Nucleus accumbens (tissue), 56 donors: ENCODE measurements at places on chromosomes 16 and 17.

- DNase-seq: peak; percentile 73
Measured at GRCh38 chr16:75491876-75492275, 3.4 kb downstream of the CHST6 start.

GRCh38 chr17:61862105-61862574, 1.2 kb downstream of the BRIP1 start:
- DNase-seq: no peak

DNA sequence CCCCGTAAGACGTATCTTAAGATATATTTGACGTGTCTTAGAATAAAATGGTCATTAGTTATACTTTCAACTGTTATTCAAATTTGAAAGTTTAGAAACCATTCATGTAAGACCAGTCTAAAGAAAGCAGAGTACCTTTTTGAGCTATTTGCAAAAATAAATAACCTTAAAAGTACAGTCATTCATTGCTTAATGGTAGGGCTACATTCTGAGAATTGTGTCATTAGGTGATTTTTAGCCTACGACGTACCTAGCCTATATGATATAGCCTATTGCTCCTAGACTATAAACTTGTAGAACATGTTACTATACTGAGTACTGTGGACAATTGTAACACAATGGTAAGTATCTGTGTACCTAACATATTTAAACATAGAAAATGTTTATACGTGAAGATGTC, 139.2 kb downstream of the PHKB start:
- no peak for DNase-seq

- no peak for DNase-seq
Measured at GRCh38 chr17:61088556-61088955, 311.1 kb upstream of the TBX2 start.

DNA sequence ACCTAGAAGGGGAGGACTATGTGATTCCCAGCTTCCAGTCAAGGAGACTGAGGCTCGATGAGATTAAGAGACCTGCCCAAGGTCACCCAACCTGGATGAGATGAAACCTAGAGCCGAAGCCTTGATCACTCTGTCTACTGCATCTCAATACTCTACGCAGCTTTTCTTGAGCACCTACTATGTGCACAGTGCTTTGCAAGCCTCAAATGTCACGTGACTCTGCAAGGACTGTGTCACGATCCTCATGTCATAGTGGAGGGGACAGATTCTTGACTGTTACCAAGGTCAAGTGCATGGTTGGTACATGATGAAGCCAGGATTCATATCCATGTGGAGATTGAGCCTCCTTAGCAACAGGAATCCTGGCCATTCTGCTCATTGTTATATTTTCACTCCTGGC, 14.7 kb downstream of the BCO1 start:
- DNase-seq: no peak

DNA sequence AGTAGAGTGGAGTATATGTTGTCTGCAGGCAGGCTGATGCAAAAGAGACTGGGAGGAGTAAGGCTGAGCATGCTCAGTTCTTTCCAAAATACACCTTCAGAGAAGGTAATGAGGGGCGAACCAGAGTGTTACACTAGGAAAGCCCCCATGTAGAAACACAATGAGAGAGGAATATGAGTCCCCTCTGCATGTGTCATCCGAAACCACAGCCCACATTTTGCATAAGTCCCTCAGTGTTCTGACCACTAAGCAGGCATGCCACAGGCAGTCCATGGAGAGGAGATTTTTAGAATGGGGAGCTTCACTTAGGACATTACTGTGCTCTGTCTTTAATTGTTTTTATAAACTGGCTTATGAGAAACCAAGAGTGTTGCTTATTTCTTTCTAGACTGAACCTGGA, 32.0 kb downstream of the SLC6A2 start:
- no peak for DNase-seq

GRCh38 chr17:80853076-80853475, 138.6 kb upstream of the CHMP6 start:
- no peak for DNase-seq

GRCh38 chr17:55672585-55673501, 49.8 kb downstream of the TMEM100 start:
- no peak for DNase-seq

GRCh38 chr17:57210972-57211411, 45.3 kb upstream of the MSI2 start:
- no peak for DNase-seq

- no peak for DNase-seq
Measured at GRCh38 chr16:2058420-2058819, 10.6 kb downstream of the TSC2 start.

DNA sequence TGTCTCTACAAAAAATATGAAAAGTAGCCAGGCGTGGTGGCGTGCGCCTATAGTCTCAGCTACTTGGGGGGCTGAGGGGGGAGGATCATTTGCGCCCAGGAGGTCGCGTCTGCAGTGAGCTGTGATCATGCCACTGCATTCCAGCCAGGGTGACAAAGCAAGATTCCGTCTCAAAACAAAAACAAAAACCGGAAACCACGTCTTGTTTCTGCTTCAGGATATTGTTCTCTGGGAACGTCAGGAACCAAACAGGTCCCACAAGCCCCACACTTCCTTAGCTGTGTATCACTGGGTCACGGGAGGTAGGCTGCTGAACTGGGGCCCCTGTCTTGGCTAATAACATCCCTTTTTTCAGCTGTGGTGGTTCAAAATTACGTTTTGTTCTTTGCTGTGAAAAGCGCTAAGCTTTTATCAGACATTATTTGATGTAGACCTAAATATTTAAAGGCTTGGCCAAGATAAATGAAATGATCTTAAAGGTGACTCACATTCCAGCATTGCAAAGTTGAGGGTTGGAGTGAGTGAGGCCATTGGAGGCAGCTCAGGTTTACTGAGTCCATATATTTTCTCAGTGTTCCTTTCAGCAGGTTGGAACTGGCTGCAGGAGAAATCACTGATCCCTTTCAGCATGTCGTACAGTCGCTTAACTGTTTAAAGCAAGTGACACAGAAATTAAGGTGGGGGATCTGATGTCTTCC, 16.4 kb upstream of the SEC14L1 start:
- DNase-seq: no peak

DNA sequence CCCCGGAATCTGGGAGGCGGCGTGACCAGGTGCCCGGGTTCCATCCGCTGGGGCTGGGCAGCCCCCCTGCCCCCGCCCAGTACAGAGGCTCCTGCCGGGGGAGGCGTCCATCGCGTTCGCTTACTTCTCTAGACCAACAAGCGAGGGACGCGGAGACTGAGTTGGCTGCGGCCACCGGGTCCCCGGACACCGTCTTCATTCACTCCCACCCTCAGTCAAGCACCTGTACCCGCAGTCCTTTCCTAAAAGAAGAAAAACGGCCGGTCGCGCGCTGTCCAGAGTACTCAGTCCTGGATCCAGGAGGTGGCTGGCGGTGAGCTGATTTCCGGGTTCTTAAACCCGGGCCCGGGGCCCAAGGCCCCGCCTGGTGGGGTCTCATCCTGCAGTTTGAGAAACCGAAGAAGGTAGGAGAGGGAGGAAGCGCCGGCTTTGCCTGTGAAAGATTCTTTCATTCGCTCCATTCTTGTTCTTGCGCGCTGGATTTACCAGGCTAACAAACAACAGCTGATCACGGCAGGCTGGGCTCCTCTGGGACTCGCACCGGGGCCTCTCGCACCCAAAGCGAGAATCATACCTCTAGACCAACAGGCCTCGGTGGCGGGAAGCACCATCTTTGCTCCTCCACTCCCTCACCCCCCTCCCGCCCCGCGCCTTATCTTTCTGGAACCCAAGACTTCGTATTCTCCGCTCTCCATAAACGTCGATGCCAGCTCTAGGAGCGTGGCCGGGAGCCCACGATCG, 17.4 kb upstream of the OR1F1 start:
- no peak for DNase-seq

DNA sequence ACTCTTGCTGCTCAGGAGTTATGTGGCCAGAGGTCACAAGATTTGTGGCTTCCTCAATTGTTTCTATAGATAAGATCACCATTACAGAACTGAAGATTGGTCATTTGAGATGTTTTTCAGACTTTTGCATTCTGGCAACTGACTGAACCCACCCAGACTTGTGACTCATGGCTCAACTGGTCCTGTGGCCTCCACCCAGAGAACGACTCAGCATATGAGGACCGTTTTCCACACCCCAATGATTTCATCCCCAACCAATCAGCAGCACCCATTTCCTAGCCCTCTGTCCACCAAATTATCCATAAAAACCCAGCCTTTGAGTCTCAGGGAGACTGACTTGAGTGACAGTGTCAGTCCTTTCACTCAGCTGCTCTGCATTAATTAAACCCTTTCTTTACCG, 143.2 kb upstream of the ASIC2 start:
- DNase-seq: no peak

DNA sequence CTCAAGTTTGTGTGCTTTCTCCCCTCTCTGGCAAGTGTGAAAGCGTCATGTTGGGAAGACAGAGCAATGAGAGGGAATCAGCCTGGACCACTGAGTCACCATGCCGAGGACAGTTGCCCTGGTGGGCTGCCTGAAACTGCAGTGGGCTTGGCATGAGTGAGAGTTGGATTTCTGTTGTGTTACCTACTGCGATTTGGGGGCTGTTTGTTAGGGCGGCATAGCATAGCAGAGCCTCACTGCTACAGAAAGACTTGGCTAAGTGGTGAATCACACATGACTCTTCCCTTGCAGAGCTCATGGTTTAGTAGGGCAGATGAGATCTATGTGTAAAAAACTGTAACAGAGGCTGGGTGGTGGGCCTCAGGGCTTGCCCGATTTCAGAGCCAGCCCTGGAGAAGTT, 324.6 kb downstream of the C16orf95 start:
- DNase-seq: no peak

DNA sequence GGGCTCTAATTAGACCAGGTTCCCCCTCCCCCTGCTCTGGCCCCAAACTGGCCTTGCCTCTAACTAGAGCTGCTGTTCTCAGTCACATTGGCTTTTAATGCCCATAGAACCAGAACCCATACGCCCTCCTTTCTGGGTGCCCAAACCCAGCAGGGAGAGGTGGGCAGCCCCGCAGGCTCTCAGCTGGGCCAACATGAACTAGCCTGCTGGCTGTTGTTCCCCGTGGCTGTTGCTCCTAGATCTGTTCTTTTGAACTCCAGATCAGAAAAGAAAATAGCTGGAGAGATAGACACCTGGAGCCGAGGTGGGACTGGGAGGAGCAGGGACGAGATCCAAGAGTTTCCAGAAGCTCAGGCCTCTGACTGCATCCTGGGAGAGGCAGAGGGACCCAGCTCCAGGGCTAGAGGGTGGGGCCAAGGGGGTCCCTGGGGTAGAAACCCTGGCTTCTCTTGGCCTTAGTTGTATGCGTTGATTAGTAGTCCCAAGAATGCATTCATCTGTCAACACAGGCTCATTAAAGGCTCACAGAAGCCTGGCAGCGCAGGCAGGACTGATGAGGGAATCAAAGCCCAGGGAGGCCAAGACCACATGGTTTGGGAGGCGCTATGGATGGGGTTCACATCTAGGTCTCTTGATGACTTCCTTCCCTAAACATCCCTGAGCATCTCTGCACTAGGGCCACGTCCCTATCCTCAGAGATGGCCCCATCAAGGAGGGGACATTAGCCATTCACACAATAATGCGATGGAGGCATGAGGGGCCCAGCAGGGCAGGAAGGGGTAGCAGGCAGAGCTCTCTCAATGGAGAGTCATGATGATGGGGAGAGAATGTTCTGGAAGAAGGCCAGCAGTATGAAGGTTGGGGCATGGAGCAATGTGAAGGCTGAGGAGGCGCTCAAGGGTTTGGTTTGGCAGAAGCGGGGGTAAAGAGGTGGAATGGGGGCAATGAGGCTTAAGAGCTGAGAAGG, 1.3 kb upstream of the CPSF4L start:
- DNase-seq: no peak

GRCh38 chr16:76226011-76226410, 51.2 kb upstream of the CNTNAP4 start:
- DNase-seq: no peak

DNA sequence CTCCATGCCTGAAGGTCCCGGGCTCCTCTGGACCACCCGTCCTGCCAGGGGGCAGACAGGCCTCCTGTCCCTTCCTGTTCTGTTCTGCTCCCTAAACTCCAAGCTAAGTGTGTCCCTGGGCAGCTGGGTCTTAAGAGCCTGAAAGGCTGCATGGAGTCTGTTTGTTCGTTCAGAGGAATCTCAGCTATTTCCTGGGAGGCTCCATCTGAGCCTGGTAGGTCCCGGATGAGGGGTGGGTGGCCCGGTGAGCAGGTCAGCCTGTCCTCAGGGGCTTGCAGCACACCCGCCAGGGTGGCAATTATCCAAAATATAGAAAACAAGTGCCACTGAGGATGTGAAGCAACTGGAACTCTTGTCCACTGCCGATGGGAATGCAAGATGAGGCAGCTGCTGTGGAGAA, 12.6 kb downstream of the ACTG1 start:
- no peak for DNase-seq

DNA sequence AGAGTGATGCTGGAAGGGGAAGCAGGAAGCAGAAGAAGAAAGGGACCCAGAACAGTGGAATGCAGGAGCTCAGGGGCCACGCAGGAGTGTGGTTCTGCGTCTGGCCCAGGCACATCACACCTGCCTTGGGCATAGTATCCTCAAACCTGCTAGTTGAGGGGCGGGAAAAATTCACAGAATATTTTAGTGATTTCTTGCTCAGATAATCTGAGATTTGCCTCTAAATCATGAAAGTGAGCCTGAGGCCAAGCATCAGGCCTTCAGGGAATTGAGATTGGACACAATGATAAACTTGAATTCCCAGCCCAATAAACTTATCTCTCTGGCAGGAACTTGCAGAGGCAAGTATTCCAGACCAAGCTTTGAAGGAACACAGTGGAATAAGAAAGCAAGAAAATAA, 48.5 kb upstream of the CCL2 start:
- DNase-seq: no peak

DNA sequence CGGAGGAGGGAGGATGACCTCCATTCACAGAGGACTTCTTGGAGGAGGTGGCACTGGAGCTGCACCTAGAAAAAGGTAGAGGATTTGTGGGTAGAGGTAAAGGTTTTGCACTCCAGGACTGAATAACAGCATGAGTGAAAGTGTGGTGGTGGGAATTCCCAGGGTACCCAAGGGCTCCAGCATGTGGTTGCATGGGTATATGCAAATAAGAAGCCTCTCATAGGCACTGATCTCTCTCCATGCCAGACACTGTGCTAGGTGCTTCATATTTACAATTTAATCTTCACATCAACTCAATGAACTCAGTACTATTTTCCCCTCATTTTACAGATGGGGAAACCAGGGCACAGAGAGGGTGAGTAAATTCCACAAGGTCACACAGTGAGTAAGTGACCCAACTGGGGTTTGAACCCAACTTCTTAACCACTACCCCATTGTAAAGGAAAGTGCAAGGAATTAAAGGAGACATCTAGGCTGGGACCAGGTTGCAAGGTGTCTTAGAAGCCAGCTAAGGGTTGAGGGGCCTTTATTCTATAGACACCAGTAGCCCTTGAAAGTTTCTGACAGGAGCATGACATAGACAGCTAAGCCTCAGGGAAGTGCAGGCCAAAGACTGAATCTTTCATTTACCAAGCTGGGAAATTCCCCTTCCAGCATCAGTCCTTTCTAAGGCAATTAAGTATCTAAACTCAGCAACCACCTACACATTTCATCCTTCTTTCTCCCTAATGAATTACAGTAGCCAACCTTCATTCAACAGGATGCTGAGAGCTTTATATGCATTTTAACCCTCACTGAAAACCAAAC, 21.3 kb downstream of the SCNN1B start:
- DNase-seq: no peak
